Right atrium auricular region (tissue), 2 donors: ENCODE measurements at places on chromosomes 16 and 17. TPM values are rescaled to one million over a fixed set of nuclear protein-coding genes. Genes with fewer than 3 reads are reported as not detected.

DNA sequence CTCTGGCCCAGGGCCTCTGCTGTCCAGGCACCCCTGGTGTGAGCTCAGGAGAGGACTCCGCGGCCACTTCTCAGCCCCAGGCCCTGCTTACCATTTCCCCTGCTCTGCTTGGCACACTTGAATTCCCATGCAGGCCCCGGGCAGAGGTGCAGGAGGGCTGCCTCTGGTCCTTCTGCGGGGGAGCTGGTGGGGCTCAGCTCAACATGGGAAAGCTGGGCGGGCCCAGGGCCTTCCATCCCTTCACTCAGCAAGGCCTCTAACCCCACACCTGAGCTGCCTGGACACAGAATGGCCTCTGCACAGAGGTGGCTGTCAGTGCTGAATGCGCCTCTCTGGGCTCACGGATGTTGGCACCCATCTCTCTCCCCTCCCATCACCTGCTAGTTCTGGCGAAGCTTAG is 12.5 kb upstream of the RNPS1 start:
- H3K4me3 ChIP-seq = no peak overlapping the region
- no peaks in the 10 kb centered on the region for H3K4me1 ChIP-seq
- peaks cover 19% of the 10 kb centered on the region for H3K36me3 ChIP-seq
- H3K27ac ChIP-seq = no peak overlapping the region
- DNase-seq = no peak

DNA sequence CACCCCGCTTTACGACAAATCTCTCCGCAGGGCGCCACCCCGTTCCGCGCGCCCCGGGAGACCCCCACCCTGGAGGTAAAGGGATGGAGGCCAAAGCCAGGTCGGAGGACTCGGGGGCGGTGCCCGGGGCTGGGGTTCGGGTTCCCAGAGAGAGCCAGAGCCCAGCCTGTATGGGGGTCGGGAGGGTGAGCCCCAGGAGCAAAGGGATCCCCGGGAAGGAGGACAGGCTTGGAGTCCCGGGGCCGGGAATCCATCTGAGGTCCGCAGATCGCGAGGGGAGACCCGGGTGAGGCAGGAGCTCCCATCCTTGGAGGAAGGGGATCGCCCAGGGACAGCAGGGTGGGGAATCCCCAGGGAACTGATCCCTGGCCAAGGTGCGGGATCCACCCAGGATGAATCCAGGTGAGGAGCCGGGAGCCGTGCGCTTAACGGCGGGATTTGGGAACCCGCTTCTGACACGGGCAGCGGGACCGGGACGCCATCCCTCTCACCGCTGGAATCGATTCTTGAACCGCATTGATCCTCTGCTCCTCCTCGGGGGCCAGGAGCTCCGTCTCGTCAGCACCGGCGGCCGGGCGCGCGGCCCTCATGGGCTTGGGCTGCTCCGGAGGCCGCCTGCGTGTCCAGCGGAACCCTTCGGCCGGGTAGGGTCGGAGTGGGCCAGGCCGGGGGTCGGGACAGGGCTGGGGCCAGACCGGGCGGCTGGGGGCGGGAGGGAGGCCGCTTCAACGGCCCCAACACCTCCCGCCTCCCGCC is at the start of gene MMD:
Gene MMD, minus strand, starts transcription at position 657 of the 756 bp plus-strand sequence. Its CDS starts 140 bp downstream, at position 517.
- H3K36me3 ChIP-seq = no peaks in the 10 kb centered on the region
- peak within 1 kb of the TSS; percentile 98 for H3K4me3 ChIP-seq
- DNase-seq = no peak
- peak within 1 kb of the TSS; percentile 91 for H3K27ac ChIP-seq

- H3K27ac ChIP-seq = no peak overlapping the region
- no peaks in the 10 kb centered on the region for H3K27me3 ChIP-seq
- no peaks in the 10 kb centered on the region for H3K4me1 ChIP-seq
Observed at GRCh38 chr16:9040800-9041412, 50.5 kb upstream of the HAPSTR1 start.

Gene SLC12A3
- total RNA-seq = not detected

DNA sequence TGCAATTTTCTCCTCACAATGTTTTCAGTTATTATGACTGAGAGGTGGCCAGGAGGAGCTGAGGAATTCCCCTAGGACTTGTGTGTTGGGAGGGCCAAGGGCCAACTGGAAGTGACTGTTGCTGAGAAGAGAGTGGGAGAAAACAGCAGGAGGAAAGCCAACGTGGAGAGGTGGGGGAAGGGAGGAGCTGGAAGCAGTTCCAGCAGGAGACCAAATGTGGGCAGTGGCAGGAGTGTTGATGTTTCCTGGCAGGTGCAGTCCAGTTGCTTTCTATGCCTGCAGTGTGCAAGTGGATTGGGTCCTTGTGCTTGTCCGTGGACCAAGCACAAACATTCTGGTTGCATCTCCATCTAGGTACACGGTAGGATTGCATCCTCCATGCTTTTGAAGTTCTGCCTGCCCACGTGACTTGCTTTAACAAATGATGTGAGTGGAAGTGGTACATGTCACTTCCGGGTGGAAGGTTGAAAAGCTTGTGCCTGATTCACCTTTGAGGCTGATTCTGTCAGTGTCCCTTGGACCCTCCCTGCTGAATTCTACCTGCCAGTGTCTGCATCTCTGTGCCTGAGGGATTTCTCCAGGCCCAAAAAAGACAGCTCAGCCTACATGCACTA is 54.7 kb upstream of the CRHR1 start:
- no peaks in the 10 kb centered on the region for H3K4me1 ChIP-seq
- no peak overlapping the region for H3K27ac ChIP-seq
- H3K4me3 ChIP-seq = no peak overlapping the region
- H3K36me3 ChIP-seq = no peaks in the 10 kb centered on the region
- no peaks in the 10 kb centered on the region for H3K27me3 ChIP-seq

- H3K27me3 ChIP-seq = no peaks in the 10 kb centered on the region
- no peaks in the 10 kb centered on the region for H3K4me1 ChIP-seq
- H3K4me3 ChIP-seq = no peak overlapping the region
- H3K27ac ChIP-seq = peak overlapping the region; percentile 67
- peak; percentile 86 for DNase-seq
Observed at GRCh38 chr17:77834170-77835115, 124.1 kb upstream of the TNRC6C start.

GRCh38 chr17:82234211-82235055 is 5.6 kb downstream of the SLC16A3 start:
- H3K4me3 ChIP-seq = no peak overlapping the region
- H3K4me1 ChIP-seq = peaks cover 74% of the 10 kb centered on the region
- no peaks in the 10 kb centered on the region for H3K36me3 ChIP-seq
- no peak overlapping the region for H3K27ac ChIP-seq
- no peaks in the 10 kb centered on the region for H3K27me3 ChIP-seq
- no peak for DNase-seq

DNA sequence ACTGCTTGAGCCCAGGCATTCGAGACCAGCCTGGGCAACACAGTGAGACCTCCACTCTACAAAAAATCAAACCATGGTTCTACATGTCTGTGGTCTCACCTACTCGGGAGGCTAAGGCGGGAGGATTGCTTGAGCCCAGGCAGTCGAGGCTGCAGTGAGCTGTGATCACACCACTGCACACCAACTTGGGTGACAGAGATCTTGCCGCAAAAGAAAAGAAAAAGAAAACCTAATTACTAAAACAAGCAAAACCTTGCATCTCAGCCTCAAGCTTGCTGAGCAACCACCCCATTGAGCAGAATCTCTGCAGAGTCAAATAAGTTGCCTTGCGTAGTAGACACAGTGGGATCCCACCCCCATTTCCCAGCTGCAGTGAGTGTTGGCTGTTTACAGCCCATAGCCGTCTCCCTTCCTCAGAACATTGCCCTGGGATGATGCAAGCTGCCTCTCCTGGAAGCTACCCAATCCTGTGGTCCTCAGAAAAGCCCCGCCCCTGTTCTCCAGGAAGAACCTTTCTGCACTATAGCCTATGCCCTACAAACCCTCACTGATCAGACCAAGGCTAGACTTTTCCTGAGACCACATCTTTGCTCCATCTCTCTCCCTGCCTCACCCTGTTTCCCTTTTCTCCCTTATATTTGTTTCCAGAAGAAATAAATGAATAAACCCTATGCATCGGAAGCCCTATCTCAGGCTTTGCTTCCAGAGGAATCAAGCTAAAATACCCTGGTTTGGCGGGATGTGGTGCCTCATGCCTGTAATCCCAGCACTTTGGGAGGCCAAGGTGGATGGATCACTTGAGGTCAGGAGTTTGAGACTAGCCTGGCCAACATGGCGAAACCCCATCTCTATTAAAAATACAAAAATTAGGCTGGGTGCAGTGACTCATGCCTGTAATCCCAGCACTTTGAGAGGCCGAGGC is 16.7 kb upstream of the ERN2 start:
- no peak overlapping the region for H3K4me3 ChIP-seq
- no peak overlapping the region for H3K27ac ChIP-seq
- H3K4me1 ChIP-seq = no peaks in the 10 kb centered on the region
- no peaks in the 10 kb centered on the region for H3K36me3 ChIP-seq
- no peak for DNase-seq

- no peak overlapping the region for H3K4me3 ChIP-seq
- no peaks in the 10 kb centered on the region for H3K27me3 ChIP-seq
- no peak for DNase-seq
- H3K36me3 ChIP-seq = no peaks in the 10 kb centered on the region
- no peaks in the 10 kb centered on the region for H3K4me1 ChIP-seq
Observed at GRCh38 chr17:6475411-6475810, 31.2 kb downstream of the PIMREG start.

DNA sequence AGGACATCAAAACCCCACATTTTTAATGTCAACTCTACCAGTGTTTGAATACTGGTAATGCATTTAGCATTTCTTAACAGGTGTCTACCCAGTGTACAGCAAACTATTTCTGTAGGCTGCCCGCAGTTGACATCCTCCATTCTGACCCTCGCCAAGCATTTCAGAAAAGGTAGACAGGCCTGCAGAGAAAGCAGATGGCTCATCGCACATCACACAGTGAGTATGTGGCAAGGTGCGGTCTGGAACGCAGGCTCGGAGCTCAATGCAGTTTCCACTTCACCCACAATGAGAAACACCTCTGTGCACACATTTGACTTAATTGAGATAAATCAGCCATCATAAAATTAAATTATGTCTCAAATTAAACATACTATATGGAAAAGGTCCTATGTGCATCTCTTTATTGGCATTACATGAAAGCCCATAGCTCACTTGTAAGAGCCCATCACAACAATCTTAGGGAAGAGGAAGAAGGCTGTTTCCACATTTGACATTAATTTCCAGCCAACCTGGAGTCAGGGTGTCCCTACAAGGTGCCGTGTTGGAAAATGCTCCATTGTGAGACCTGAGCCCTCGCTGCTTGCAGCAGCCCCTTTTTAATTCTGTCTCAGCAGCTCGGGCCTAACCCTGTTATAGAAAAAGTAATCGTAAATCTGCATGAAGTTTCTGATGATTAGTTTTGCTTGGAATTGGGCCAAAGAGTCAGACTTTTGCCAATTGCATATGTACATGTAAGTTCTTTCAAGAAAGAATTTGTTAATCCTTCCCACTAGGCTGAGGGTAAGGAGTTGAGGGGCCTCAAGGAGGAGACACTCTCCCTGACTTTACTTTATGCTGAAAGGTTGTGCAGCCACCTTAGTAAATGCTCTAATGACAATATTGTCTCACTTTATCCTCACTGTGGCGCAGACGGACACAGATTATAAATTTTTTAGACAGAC is 378.7 kb upstream of the DYNLRB2 start:
- H3K4me3 ChIP-seq = no peak overlapping the region
- H3K27ac ChIP-seq = no peak overlapping the region
- H3K4me1 ChIP-seq = no peaks in the 10 kb centered on the region
- no peak for DNase-seq
